Activated CD4-positive, alpha-beta T cell treated with anti-CD3 and anti-CD28 coated beads, Interleukin-2, amount 50 U/mL, for 4 hours (primary cell): ENCODE measurements at places on chromosomes 5 and 9.

DNA sequence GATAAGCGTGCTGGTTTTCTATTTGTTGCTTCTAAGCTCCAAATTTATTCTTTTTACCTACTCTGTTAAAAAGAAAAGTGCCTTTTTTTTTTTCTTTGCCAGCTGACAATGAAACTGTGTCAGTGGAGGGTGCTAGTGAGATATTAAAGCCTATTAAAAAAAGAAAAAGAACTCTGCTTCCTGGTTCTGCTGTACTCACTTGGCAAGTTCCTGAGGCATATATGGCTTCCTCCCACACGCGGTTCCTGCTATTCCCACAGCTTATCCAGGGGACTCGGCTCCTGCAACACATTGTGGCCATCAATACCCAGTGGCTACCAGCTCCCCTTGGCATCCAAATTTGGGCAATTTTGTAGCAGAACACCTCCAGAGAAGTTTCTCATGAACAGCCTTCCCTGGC is 1977.7 kb upstream of the CDH9 start:
- no peak for DNase-seq

- DNase-seq: peak; percentile 27
Observed at GRCh38 chr9:33778700-33779351, 16.5 kb upstream of the PRSS3 start.

GRCh38 chr5:144390133-144390532 is 219.5 kb downstream of the KCTD16 start:
- no peak for DNase-seq

GRCh38 chr5:13115476-13115875 is 829.0 kb downstream of the DNAH5 start:
- no peak for DNase-seq

GRCh38 chr9:131635285-131635684 is 90.0 kb downstream of the PRRT1B start:
- peak; percentile 75 for DNase-seq

DNA sequence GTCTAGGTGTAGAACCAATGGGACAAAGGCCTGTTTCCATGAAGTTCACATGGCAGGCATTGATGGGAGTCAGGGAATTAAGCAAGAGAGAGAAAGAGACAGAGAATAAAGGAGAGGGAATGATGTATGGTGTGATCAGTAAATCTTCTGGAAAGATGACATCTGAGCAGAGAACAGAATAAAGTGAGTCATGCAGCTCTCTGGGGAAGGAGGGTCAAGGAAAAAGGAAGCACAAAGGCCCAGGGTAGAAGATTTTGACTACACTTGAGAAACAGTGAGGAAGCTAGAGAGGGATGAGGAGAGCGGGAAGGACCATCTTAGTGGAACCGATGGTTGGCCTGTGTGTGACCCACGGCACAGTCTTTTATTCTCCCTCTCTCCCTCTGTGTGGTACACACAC is 425.9 kb downstream of the SPOCK1 start:
- DNase-seq: no peak

DNA sequence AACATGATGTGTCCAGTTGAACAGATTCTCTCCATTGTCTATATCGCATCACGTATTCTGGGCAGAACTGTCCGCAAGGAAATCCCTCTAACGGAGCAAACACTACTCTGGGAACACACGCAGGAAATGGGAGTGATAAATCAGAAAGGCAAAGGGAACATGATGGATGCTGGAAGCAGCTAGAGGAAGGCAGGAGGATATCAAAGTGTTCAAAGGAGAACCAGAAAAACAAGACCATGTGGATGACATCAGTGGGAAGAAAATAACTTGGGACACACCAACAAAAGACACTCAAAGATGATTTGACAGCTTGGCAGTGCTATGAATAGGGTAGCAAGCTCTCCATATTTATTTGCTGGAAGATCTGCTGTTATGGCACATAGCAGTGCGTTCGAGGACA is 142.9 kb downstream of the PLK2 start:
- DNase-seq: no peak

DNA sequence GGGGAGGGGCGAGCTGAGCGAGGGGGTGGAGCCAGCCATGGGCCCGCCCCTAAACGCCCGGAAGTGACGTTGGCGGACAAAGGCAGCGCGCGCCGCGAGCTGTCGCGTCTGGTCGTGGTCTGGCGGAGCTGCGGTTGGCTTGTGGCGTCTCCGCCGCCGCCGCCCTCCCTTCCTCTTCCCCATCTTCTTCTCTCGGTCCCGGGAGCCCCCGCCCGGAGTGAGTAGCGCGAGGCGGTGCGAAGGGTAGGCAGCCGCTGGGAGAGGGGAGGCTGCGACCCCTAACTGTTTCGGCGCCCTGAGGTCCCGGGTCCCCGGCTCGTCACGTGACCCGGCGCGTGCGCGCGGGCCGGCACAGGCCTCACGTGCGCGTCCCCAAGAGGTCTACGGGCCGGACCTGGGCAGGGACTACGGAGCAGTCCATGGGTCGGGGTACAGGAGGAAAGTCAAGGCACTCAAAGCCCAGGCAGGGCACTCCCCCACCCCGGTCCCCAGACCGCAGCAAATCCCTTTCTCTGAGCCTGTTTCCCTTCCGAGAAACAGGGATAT is at the start of gene NTMT1:
Gene NTMT1, plus strand, starts transcription at position 85 of the 546 bp plus-strand sequence. CDS start 6,541 bp downstream, outside the sequence.
- DNase-seq: peak; percentile 85

- DNase-seq: no peak
Observed at GRCh38 chr9:12988258-12988657, 213.4 kb downstream of the LURAP1L start.

GRCh38 chr5:127562252-127562651 is 44.8 kb downstream of the PRRC1 start:
- DNase-seq: no peak

DNA sequence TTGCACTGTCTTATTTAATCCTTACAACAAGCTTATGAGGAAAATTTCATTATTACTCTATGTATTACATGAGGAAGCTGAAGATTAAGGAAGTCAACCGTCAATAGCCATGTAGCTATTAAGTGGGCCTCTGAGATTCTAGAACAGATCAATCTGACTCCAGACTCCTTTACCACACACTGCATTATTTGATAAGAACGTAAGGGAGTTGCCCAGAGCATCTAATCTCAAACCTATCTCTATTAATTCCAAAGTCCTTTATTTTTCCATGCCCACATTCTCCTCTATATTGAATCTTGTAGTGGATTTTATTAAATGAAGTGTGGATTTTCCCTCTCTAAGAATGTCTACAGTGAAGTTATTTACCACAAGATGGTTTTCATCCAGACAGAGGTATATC is 118.2 kb upstream of the MTAP start:
- no peak for DNase-seq

DNA sequence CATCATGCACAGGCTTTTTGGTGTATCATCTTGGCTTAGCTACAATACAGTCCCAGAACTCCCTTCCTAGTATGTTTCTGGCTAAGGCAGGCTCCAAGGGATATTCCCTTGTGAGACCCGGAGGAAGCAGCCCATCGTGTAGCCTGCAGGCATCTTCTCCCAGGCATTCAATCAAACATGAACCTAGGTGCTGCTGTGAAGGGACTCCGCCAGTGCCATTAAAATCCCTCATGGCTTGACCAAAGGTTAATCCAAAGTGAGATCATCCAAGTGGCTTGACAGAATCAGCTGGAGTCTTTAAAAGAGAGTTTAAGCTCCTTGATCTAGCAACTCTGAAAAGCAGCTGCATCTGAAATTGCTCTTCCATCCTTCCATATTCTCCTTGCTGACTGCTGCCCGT is 333.9 kb downstream of the DIRAS2 start:
- no peak for DNase-seq

DNA sequence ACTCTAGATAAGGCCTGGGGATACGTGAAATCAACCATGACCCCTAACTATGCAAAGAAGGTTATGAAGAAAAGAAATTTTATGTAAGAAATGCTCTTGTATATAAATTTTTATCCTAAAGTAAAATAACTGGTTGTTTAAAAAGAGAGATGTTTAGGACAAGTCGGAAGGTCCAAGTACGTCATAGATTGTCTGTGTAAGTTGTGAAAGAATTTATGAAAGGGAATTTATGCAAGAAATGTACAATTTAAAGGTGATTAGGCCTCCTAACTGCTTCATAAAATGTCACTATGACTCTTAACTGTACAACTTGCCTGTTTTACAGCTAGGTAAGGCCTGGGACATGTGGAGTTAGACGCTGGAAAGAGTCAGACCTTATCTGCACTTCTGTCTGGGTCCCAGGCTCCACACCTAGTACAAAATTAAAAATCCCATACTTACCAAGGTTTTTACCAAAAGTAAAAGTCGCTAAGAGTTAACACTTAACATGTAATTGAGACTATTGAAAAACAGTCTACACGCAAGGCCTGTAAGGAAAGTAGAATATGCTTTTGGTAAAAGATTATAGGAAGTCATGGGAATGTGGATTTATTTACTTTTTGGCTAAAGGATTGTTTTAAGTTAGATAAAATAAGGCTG is 77.4 kb downstream of the KIAA0825 start:
- DNase-seq: no peak

- no peak for DNase-seq
Observed at GRCh38 chr9:97529363-97530076, 28.1 kb downstream of the TMOD1 start.

DNA sequence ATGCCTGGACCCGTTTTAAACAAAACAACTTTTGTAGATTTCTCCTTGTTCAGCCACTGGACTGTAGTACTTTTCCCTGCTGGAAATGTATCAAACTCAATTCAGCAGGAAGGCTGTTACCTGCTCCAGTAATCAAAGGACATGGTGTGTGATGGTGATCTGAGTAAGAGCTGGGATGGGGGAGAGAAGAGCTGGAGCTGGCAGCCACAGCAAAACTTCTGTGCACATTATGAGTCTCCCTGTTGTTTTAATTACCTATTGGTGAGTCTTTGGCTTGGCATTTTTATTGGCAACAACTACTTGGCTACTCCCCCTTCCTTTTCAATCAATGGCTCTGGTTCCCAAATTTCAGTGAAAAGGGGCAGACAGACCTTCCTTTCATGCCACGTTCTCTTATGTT is 9.7 kb downstream of the NREP start:
- no peak for DNase-seq

DNA sequence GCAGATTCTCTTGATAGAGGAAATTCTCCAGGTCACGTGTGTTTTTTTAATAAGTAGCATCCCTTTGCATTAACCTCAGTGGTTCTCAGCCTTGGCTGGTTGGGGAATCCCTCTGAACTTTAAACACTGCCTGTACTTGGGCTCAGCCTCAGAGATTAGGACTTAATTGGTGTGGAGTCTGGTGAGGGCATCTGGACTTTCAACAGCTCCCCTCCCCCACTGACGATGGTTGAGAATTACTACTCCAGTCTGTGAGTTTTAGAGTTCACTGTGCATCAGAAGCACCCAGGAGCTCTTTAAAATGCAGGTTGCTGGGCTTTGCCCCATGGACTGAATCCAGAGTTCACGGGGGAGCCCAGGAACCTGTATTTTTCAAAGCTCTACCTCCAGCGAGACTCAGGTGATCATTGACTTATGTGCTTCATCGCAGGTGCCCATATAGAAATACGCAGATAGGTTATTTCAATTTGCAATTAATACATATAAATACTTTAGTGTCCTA is 71.4 kb downstream of the DAPK1 start:
- DNase-seq: no peak

GRCh38 chr5:83209963-83210362 is 132.6 kb downstream of the XRCC4 start:
- no peak for DNase-seq

- no peak for DNase-seq
Observed at GRCh38 chr9:83544002-83544698, 5.9 kb upstream of the FRMD3 start.

DNA sequence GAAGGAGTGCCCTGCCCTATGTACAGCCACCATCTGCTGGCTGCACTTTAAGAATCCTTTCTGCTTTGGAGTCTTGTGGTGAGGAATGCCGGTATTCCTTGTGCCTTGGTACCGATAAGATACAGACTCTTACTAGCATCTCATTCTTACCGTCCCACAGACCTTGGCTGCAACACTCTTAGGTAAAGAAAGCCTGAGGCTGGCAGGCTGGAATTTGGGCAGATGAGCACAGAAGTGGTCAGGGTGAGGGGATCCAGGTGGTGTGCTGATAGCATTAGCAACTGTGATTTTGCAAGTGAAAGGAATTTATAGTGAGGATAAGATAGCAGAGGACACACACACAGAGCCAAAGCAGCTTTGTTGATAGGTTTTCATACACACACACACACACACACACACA is 198.1 kb downstream of the ENC1 start:
- DNase-seq: no peak

GRCh38 chr5:126535856-126536545 is 59.0 kb downstream of the ALDH7A1 start:
- no peak for DNase-seq

- DNase-seq: no peak
Observed at GRCh38 chr5:6745706-6746222, 32.5 kb downstream of the TENT4A start.

DNA sequence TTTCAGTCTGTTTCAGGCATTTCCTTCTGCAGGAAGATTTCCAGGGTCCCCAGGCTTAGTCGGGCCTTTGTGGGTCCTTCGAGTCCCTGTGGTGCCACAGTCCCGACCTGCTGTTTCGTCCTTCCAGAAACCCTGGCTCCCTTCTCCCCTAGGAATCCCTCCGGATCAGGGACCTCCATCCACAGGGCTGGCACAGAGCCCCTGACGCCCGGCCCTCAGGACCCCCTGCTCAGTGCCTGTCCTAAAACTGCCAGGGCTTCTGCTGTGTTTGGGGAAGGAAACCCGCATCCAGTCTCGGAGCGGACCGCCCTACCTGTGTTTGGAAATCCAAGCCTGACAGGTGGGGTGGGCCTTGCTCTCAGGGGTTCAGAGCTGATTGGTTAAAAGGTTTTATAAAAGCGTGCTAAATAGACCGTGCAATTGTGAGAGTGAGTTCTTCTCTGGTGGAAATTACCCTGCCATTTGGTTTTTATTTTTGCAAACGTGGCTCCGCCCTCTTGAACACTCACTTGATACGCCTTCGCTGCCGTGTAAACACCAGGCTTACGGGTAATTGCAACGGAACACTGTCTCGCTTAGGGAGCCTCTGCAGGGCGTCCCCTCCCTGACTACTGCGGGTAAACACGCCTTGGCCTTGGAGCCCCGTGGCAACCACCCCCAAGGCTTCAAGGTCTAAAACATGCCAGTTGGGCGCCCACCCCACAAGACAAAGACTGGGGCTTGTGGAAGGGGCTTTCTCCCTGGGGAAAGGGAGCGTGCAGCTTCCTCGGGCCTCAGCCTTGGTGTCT is 121.2 kb downstream of the PHF2 start:
- DNase-seq: no peak

GRCh38 chr5:14685757-14686156 is 21.2 kb downstream of the OTULIN start:
- DNase-seq: peak; percentile 29

- DNase-seq: no peak
Observed at GRCh38 chr5:114018186-114018585, 343.7 kb upstream of the KCNN2 start.

- no peak for DNase-seq
Observed at GRCh38 chr9:94772639-94773303, 46.3 kb downstream of the AOPEP start.

- no peak for DNase-seq
Observed at GRCh38 chr5:64505769-64506566, at the start of gene RGS7BP. RGS7BP (plus strand) TSS chr5:64506015; CDS start chr5:64506625, 610 bp downstream.
